ENCODE measurements at places on chromosomes 6 and 20. TPM values are rescaled to one million over a fixed set of nuclear protein-coding genes. Genes with fewer than 3 reads are reported as not detected.

- H3K4me1 ChIP-seq = peaks cover 36% of the 10 kb centered on the region
- H3K27me3 ChIP-seq = no peaks in the 10 kb centered on the region
- H3K27ac ChIP-seq = no peak overlapping the region
Observed at GRCh38 chr6:134984821-134985220, 34.9 kb upstream of the ALDH8A1 start.

GRCh38 chr6:97081010-97081590, 156.6 kb downstream of the KLHL32 start:
- peaks cover 6% of the 10 kb centered on the region for H3K36me3 ChIP-seq
- H3K27me3 ChIP-seq = no peaks in the 10 kb centered on the region
- H3K4me1 ChIP-seq = peaks cover 19% of the 10 kb centered on the region
- H3K4me3 ChIP-seq = no peak overlapping the region
- H3K27ac ChIP-seq = no peak overlapping the region

GRCh38 chr6:5438922-5439584, 177.7 kb downstream of the FARS2 start:
- no peak overlapping the region for H3K27ac ChIP-seq
- H3K4me3 ChIP-seq = no peak overlapping the region
- H3K36me3 ChIP-seq = peaks cover 43% of the 10 kb centered on the region

The MRAP2 gene
- total RNA-seq = not detected

DNA sequence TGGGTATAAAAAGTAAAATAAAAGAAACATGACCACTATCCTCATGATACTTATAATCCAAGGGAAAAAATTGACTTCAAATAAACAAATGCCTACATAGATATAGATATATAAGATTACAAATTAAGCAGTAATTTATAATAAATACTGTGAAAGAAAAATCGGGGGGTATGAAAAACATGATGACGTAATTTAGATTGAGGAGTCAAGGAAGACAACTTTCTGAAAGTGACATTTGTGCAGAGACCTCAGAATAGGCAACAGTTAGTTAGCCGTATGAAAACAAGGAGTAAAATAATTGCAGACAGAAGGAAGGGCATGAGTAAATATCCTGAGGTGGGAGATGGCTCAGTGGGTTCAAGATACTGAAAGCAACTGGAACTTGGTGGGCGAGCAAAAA, 28.2 kb upstream of the RAB23 start:
- H3K27me3 ChIP-seq = no peaks in the 10 kb centered on the region
- no peaks in the 10 kb centered on the region for H3K36me3 ChIP-seq
- DNase-seq = no peak

- no peaks in the 10 kb centered on the region for H3K4me1 ChIP-seq
- no peaks in the 10 kb centered on the region for H3K27me3 ChIP-seq
- no peak overlapping the region for H3K4me3 ChIP-seq
- no peak for DNase-seq
Observed at GRCh38 chr6:108806171-108806570, 42.1 kb upstream of the ARMC2 start.

- peak overlapping the region; percentile 91 for H3K27ac ChIP-seq
- H3K27me3 ChIP-seq = no peaks in the 10 kb centered on the region
- H3K4me1 ChIP-seq = peaks cover 51% of the 10 kb centered on the region
- peaks cover 32% of the 10 kb centered on the region for H3K36me3 ChIP-seq
Observed at GRCh38 chr6:35370785-35371493, 28.6 kb downstream of the PPARD start.

The DLK2 gene
- 0.78 TPM for total RNA-seq

The COMMD7 gene
- 31.5 TPM for total RNA-seq

DNA sequence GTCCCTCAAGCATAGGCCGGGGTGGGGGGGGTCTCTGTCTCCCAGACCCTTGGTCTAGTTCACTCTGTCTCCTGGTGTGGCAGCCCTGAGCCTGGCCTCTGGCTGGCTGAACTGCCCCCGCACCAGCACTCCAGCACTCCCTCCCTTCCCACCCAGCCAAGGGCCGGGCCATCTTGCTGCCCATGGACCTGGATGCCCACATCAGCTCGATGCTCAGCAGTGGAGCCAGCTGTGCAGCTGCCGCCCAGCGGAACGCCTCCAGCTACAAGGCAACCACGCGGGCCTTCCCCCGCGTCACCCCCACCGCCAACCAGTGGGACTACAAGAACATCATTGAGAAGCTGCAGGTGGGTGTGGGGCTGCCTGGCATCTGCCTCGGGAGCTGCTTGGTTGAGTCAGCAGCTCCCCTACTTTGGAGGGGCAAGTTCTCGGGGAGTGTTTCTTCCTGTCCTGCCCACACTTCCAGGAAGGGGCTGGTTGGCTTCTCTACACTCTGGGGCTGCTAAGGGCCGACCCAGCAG, 28.4 kb downstream of the UQCC2 start:
- H3K36me3 ChIP-seq = peaks cover 16% of the 10 kb centered on the region
- H3K27ac ChIP-seq = peak overlapping the region; percentile 73
- H3K4me3 ChIP-seq = no peak overlapping the region
- H3K4me1 ChIP-seq = peaks cover 2% of the 10 kb centered on the region
- DNase-seq = peak; percentile 28

The RGS17 gene
- total RNA-seq = not detected

The HLA-DMB gene
- 6.1 TPM for total RNA-seq

GRCh38 chr6:34129753-34130152, 16.1 kb downstream of the GRM4 start:
- no peak for DNase-seq
- H3K4me1 ChIP-seq = no peaks in the 10 kb centered on the region
- H3K27me3 ChIP-seq = peaks cover 43% of the 10 kb centered on the region
- no peak overlapping the region for H3K4me3 ChIP-seq
- H3K36me3 ChIP-seq = no peaks in the 10 kb centered on the region

- no peaks in the 10 kb centered on the region for H3K4me1 ChIP-seq
- no peaks in the 10 kb centered on the region for H3K36me3 ChIP-seq
- DNase-seq = no peak
- no peak overlapping the region for H3K27ac ChIP-seq
- no peaks in the 10 kb centered on the region for H3K27me3 ChIP-seq
- no peak overlapping the region for H3K4me3 ChIP-seq
Observed at GRCh38 chr6:38218235-38218634, 398.7 kb downstream of the ZFAND3 start.

GRCh38 chr6:111551521-111552231, 54.0 kb downstream of the TRAF3IP2 start:
- peaks cover 5% of the 10 kb centered on the region for H3K4me1 ChIP-seq
- no peaks in the 10 kb centered on the region for H3K27me3 ChIP-seq
- no peak overlapping the region for H3K27ac ChIP-seq
- no peak overlapping the region for H3K4me3 ChIP-seq

The CUL9 gene
- total RNA-seq = 31.3 TPM

- H3K27me3 ChIP-seq = no peaks in the 10 kb centered on the region
- H3K27ac ChIP-seq = no peak overlapping the region
- no peak for DNase-seq
- H3K36me3 ChIP-seq = no peaks in the 10 kb centered on the region
- peaks cover 9% of the 10 kb centered on the region for H3K4me1 ChIP-seq
Observed at GRCh38 chr6:12656906-12657305, 59.7 kb upstream of the PHACTR1 start.

The MYBL2 gene
- total RNA-seq = 139 TPM

The PRDM13 gene
- not detected for total RNA-seq

DNA sequence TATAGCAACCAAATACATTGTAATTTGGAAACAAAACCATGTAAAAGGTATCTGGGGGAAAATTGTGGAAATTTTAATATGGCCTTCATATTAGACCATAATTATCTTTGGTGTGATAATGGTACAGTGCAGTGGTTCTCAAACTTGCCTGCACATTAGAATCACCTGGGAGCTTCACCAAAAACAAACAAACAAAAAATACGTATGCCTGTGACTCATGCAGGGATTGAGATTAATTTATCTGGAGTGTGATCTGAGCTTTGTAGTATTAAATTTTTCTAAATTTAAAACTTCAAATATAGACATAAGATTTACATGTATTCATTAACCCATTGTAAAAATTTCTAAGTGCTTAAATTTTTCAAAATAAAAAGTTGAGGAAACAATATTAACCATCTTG, 31.5 kb downstream of the ARHGAP18 start:
- peaks cover 23% of the 10 kb centered on the region for H3K4me1 ChIP-seq
- no peak for DNase-seq
- H3K27ac ChIP-seq = no peak overlapping the region
- no peaks in the 10 kb centered on the region for H3K27me3 ChIP-seq

The RAB44 gene
- total RNA-seq = not detected

- H3K4me3 ChIP-seq = peak overlapping the region; percentile 40
- H3K27ac ChIP-seq = peak overlapping the region; percentile 81
- peaks cover 23% of the 10 kb centered on the region for H3K4me1 ChIP-seq
- no peak for DNase-seq
- no peaks in the 10 kb centered on the region for H3K27me3 ChIP-seq
- H3K36me3 ChIP-seq = peaks cover 19% of the 10 kb centered on the region
Observed at GRCh38 chr6:128259730-128260685, 260.4 kb downstream of the PTPRK start.

DNA sequence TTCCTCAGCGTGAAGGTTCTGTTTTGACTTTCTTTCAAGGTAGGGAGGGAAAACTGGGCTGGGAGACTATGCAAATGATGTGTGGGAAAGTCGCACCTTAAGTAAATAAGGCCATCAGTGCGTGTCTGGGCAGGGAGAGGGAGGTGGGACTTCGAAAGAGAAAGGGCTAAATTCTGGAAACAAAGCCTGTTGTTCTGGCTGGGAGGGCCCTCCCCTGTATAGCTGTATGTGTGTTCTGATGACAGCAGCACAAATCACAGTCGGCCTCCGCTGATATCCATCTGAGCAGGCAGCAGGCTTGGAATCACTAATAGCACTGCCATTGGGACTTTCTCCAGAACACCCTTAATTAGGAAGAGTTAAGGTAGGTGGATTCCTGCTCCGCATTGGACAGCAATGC, 19.2 kb downstream of the JAG1 start:
- H3K36me3 ChIP-seq = no peaks in the 10 kb centered on the region
- peaks cover 39% of the 10 kb centered on the region for H3K27me3 ChIP-seq
- no peak for DNase-seq
- H3K4me1 ChIP-seq = no peaks in the 10 kb centered on the region
- no peak overlapping the region for H3K4me3 ChIP-seq

- no peak overlapping the region for H3K4me3 ChIP-seq
- no peak overlapping the region for H3K27ac ChIP-seq
- H3K27me3 ChIP-seq = peaks cover 40% of the 10 kb centered on the region
- H3K36me3 ChIP-seq = no peaks in the 10 kb centered on the region
Observed at GRCh38 chr6:112235956-112236355, 18.4 kb downstream of the LAMA4 start.

The TGM3 gene
- total RNA-seq = not detected

DNA sequence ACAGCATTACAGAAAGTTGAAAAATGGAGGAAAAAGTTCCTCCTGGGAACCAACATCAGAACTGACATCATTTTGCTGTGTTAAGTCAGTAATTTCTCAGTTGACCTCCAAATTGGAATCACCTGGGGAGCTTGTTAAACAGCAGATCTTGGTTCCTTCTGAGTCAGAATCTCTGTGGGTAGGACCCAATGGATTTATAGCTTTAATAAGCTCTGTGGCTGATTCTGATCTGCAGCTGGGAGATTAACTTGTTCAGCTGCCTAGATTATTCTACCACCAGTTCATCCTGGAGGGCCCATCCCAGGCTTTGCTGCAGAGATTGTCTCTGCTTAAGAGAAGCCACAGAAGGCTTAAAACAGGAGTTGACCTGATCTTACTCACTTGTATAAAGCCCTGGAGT, 90.7 kb upstream of the POPDC3 start:
- H3K4me1 ChIP-seq = no peaks in the 10 kb centered on the region
- peaks cover 10% of the 10 kb centered on the region for H3K27me3 ChIP-seq
- no peak overlapping the region for H3K27ac ChIP-seq
- no peak for DNase-seq
- no peak overlapping the region for H3K4me3 ChIP-seq
- peaks cover 6% of the 10 kb centered on the region for H3K36me3 ChIP-seq
